ENCODE measurements at places on chromosomes 1 and 21.

GRCh38 chr1:210447456-210448057 lies 118.9 kb downstream of the HHAT start:
- no peak for DNase-seq

GRCh38 chr1:12591267-12591938 lies 26.6 kb downstream of the DHRS3 start:
- no peak for DNase-seq

GRCh38 chr1:180042988-180043622 lies 88.5 kb downstream of the CEP350 start:
- DNase-seq = no peak

DNA sequence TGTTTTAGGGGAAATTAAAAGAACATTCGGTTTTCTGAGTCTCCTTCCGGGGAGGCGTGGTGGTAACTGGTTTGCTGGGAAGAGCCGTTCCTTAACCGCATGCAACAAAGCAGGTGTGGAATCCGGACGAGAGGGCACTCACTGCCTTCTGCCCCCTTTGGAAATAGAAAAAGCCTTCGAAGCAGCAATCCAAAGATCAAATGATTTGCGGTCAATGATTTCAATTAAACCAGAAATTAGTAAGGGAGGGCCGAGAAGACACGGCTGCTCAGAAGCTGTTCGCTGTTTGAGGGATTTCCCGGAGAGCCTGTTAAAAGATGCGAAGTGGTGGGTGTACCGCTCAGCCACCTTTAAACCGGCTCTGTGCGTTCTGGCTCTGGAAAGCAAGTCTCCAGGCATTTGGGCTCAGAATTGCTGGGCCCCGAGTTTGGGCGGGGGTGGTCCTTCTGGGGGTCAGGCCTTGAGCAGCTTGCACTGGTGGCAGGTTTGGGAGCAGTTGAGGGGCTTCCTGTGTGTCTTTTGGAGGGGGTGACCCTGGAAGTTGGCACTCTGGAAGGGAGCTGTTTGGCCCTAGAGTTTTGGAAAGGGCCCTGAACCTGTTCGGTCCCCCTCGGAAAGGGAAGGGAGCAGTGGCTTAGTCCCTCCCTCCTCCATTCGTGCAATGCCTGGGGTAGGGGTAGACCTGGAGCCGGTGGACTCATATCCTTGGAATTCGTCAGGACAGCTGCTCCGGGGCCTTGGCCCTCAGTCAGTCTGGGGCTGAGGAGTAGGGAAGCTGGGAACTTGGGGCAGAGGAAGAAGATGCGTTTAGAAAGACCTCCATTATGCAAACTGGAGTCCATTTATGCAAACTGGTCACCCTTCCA lies 3.1 kb downstream of the SIM2 start:
- DNase-seq = no peak

- no peak for DNase-seq
Measured at GRCh38 chr1:173590557-173590956, 12.3 kb downstream of the SLC9C2 start.

GRCh38 chr1:28526886-28527285 lies 21.0 kb downstream of the RCC1 start:
- no peak for DNase-seq
